ENCODE measurements at places on chromosomes 7 and 10. TPM values are rescaled to one million over a fixed set of nuclear protein-coding genes. Genes with fewer than 3 reads are reported as not detected.
A peak's percentile ranks its signal among the peaks of the same experiment; 100 is the strongest.

Gene TMEM26
- 6.5 TPM for total RNA-seq

- peak; percentile 52 for DNase-seq
These were observed 1.1 kb downstream of the AHR start for GRCh38 chr7:17299483-17299991.

DNA sequence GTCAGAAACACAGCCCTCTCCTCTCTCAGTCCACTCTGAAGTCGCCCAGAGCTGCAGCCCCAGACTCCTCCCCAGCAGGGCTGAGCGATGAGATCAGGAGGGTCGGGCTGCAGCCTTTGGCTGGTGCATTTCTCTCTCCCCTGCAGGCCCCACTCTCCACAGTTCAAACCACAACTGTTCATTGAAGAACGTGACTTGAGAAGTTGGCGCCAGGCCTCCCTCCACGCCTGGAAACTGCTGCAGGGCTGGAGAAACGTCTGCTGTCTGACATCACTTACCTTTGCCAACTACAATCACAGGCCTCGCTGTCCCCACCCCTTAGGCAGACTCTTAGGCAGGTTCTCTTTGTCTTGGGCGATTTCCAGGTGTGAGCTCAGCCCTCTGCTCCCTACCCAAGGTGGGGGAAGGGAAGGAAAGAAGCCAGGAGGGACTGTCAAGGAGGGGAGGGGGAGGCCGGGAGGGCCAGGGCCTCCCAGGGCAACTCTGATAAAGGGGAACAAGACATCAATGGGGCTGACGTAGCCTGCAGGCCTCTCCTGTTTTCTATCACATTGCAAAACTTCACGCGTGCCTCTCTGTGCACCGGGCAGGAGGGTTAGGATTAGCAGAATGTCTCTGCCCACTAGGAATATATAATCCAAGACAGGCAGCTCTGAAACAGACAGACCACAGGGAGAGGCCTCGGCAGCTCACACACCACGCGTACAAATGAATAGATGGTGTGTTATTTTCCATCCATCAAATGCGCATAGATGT lies 32.7 kb downstream of the CALML5 start:
- DNase-seq, result peak; percentile 73

Gene WNT8B
- not detected for total RNA-seq

Gene ITGA8
- 2.5 TPM for total RNA-seq

- DNase-seq, result no peak
These were observed 1250.6 kb upstream of the LRRTM3 start for GRCh38 chr10:65675236-65675635.
